ENCODE measurements at places on chromosomes 1 and 21.
A peak's percentile ranks its signal among the peaks of the same experiment; 100 is the strongest.

GRCh38 chr1:197149340-197149739 is 2.9 kb upstream of the ASPM start:
- no peak for DNase-seq

GRCh38 chr1:246775531-246776385 is 51.5 kb downstream of the SCCPDH start:
- no peak for DNase-seq

GRCh38 chr1:20702416-20702815 is 15.4 kb downstream of the KIF17 start:
- DNase-seq, result no peak

DNA sequence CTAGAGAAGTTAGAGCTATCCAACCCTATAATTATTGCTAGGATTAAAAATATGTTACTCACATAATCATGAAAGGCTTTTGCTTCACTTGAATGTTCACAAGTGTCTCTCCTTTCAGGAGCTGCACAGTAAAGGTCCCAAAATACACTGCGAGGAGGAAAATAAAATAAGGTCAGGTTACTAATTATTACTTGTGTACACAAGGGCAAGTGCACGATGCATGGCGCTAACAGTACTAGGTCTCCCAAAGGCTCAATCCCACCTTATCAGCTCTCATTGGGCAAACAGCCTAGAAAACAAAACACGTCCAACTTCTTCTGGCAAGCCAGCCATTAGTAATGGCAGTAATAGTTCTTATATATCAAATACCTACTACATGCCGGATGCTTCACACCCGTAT is 4.4 kb downstream of the SSBP3 start:
- DNase-seq, result no peak

- no peak for DNase-seq
Observed at GRCh38 chr1:93559045-93559444, 111.1 kb downstream of the FNBP1L start.

DNA sequence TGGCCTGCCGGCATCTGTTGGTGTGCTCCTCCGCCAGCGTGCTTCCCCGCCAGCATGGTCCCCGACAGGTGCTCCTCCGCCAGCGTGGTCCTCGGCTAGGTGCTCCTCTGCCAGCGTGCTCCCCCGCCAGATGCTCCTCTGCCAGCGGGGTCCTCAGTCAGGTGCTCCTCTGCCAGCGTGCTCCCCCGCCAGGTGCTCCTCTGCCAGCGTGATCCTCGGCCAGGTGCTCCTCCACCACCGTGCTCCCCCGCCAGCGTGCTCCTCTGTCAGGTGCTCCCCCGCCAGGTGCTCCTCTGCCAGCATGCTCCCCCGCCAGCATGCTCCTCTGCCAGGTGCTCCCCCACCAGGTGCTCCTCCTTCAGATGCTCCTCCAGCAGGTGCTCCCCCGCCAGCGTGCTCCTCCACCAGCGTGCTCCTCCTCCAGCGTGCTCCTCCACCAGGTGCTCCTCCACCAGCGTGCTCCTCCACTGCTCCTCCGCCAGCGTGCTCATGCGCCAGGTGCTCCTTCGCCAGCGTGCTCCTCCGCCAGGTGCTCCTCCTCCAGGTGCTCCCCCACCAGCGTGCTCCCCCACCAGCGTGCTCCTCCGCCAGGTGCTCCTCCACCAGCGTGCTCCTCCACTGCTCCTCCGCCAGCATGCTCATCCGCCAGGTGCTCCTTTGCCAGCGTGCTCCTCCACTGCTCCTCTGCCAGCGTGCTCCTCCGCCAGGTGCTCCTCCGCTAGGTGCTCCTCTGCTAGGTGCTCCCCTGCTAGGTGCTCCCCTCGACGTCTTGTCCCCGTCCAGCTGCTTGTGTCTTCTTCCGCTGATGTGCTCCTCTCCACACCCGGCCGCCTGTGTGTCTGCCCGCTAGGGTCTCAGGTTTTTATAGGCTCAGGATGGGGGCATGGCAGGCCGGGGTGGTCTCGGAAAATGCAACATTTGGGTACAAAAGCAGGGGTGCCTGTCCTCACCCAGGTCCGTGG is 223.0 kb downstream of the NRIP1 start:
- no peak for DNase-seq

GRCh38 chr1:232459826-232460225 is 170.1 kb downstream of the SIPA1L2 start:
- DNase-seq, result no peak

DNA sequence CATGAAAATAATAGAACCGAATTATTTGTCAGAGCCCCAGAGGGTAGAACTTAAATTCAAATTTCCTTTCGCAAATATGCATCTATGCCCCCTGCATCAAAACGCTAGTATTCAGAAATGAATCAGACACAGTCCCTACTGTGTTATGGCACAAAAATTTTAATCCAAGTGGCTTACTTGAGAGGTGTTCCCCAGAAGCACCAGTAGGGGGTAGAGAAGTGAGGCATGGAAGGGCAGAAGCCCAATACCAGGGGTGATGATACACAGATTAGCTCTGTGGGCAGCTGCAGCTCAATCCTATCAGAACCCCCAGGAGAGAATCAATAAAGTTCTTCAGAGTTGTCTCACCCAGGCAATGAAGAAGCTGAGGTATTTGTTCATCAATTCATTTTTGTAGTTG is 342.2 kb downstream of the OMA1 start:
- DNase-seq, result no peak

GRCh38 chr1:160062230-160062532 is 7.8 kb downstream of the KCNJ10 start:
- DNase-seq, result no peak

DNA sequence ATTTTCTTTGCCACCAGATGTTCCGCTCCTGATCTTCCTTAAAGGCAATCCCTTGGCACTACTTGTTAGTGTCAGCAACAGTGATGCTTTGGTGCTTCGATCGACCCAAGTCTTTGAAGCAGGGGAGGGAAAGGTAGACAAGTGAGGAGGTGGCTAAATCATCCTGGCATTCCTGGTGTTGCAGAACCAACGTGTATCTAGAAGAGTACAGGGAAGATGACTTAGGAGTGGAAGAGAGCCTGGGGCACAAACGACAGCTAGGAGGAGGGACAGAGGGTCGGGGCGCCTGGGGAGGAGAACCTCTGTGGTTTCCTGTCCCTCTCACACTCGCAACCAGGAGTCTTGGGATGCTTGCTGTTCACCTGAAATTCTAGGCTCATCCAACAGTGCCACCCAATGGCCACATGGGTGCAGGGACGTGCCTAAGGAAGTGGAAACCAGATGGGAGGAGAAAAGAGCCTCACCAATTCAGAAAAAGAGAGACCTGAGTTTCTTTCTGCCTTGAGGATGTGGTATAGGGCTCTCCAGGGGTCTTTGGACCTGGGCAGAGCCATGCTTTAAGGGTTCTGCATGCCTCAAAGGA is 9.5 kb upstream of the KCNA2 start:
- DNase-seq, result no peak

DNA sequence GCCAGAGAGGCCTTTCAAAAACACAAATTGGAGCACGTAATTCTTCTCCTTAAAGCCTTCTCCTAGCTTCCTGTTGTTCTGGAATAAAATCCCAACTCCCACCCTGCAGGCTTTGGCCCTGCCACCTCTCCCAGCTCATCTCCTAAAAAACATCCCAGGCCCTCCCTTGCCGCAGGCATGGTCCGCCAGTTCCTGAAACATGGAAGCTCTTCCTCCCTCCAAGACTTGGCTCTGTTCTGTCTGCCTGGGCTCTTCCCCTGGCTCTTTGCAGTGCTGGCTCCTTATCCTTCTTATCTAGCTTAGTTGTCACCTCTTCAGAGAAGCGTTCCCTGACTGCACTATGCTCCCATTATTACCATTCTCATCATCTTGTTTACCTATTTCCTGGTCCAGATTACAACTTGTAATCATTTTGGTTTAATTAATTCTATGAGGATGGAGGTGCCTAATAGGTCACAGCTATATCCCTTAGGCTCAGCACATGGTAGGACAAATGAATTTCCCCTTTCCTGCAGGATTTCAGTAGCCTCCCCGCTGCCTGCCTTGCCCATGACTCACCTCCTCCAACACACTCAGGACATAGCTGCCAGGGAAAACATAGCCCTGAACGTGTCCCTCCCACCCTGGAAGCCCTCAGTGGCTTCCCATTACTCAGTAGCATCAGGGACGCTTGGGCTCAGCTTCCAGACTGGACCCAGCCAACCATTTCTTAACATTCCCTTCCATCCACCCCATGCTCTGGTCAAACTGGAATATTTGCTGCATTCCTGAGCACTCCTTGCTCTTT is 15.7 kb upstream of the IGSF21 start:
- DNase-seq, result peak; percentile 35

DNA sequence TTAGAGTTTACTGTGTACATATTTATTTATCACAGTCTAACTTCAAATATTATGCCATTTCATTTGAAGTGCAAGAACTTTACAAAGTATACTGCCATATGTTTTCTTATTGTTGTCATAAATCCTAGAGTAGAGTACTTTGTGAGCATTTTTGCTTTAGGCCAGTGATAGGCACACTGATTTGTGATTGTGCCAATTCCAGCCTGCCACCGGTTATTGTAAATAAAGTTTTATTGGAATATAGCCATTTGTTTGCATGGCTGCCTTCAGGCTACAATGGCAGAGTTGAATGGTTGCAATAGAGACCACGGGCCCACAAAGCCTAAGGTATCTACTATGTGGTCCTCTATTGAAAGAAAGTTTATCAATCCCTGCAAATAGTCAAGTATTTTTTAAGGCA is 175.8 kb upstream of the GALNT2 start:
- no peak for DNase-seq

- DNase-seq, result peak; percentile 14
Observed at GRCh38 chr1:167722152-167722869, 529 bp downstream of the MPZL1 start.

Measured in HS-27A (cell line).